Hematopoietic multipotent progenitor cell (in vitro differentiated cells): ENCODE measurements at places on chromosomes 12 and 14. TPM values are rescaled to one million over a fixed set of nuclear protein-coding genes. Genes with fewer than 3 reads are reported as not detected.

GRCh38 chr14:39423793-39424192, 8.4 kb downstream of the FBXO33 start:
- DNase-seq: no peak

DNA sequence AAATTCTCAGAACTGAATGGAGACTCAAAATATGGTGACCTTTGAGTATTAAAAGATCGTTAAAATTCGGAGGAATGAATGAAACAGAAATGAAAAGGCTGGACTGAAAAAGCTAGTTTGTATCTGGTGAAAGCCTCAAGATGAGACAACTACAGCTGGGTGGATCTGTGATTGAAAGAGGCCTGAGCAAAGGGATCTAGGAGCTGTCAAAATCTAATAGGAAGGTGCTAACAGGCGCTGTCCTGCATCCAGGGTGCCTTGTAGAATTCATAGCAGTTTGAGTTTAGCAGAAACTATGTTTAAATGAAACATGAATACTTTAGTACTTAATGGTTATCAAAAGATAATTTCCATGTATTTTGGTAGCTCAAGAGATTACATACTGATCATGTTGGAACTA, 2.3 kb downstream of the YY1 start:
- DNase-seq: no peak

DNA sequence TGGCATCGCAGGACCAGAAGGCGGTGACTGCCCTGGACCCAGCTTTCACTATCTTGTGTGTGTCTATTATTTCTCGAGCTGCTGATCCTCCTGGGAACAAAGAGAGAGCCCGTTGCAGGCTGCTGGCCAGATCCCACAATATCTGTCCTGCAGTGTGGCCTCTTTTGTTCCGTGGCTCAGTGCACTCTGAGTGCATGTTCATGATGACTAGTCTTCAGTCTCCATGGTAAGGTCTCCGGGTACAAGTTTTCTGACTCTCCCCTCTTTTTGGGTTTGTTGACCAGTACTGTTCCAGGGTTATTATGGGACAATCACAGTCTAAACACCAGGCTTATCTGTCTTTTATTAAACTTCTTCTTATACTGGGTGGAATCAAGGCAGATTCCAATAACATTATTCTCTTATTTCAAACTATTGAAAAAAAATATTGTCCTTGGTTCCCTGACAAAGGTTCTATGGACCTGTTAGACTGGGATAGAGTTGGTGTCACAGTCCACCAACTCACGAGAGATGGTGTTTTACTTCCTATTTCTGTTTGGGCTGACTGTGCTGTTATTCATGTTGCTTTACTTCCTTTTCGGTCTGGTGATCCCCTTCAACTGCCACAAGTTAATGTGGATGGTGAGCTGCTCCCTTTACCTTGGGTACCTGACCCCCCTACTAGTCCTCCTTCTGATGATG, 192.9 kb upstream of the ALG10B start:
- no peak for DNase-seq

GRCh38 chr12:107035733-107036132, 48.8 kb upstream of the MTERF2 start:
- no peak for DNase-seq

- no peak for DNase-seq
These were observed 3.0 kb upstream of the HOXC10 start for GRCh38 chr12:53981634-53982565.

DNA sequence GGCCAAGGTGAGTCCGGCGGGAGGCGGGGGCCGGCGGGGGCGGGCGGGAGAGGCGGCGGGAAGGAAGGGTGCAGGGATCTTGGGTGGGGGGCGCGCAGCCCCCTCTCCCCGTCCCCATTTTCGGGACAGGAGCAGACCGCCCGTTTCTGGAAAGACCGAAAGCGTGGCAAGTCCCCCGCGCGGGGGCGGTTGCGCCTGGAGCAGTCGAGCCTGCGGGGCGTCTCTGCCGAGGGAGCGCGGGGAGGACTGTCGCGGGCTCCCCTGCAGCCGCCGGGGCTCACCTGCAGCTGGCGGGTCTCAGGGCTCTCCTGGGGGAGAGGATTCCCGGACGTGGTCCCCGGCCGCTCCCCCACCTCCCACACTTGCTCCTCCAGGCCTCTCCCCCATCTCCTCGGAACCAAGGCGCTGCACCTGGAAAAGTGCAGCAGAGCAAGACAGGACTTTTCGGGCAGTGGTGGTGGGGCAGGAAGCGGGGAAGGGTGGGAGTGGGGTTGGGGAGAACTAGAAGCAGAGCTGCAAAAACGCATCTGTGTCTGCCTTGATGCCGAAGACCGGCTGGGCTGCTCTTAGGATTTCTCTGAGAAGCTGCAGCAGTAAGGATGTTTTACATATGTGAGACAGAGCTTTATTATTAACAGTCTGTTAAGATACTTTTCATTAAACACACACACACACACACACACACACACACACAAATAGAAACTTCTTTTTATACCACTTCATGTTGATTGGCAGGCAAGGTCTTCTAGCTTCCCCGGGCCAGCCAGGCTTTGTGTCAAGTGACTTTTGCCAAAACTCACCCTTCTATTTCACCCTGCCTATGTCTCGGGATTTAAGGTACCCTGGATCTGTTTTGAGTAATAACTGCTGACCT, 677 bp downstream of the C12orf75 start:
- no peak for DNase-seq

GRCh38 chr14:36504771-36505175, 15.3 kb downstream of the NKX2-1 start:
- no peak for DNase-seq

GRCh38 chr12:92668739-92669138, 34.0 kb upstream of the PLEKHG7 start:
- no peak for DNase-seq

- DNase-seq: no peak
These were observed 8.4 kb downstream of the LRFN5 start for GRCh38 chr14:41615011-41615595.

DNA sequence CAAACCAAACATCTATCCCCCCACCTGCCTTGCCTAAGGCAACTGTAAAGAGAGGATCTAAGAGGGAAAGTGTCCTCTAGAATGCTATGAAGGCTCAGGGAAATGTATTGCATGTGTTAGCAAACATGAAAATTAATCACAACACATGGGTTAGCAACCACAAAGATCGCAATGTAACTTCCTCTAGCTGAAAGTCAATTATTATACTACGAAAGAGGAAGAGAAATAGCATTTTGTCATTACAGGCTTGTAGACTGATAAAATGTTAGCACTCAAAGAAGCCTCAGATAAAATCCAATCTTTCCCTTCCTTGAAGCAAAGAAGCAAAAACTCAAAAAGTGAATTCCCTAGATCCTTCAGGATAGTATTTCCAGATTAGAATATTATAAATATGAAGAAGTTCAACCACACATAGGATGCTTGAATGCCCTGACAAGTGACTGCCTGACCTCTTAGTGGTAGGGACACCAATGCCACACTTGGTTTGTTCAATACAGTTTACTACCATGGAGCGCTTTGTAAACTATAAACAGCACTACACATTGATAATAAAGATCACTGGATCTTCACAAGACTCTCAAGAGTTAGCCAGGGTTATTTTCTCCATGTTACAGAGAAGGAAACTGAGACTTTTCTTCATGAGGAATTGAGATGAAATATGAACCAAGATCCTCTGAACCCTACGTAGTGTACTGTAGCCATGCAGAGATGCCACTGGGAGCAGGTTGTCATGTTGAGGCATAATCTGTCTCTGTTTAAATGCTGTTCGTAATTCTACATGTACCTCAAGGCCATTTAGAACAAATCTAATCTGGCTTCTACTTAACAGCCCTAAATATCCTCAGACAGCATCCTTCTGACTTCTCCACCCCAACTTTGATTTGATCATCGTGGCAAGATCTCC, 100.7 kb downstream of the ITPR2 start:
- DNase-seq: no peak

DNA sequence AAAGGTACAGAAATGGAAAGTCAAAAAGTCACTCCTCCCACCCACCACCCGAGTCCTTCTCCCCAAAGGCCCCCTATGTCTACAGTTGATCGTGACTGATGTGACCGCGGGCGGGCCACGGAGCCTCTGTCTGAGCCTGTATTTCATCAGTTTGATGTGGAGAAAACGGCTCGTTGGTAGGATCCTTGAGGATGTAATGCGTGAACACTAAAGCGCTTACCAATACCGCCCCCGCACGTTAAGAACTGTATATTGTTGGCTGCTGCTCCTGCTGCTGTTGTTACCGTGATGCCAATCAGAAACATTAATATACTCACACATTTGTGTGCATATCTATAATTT, 24.6 kb upstream of the UBC start:
- no peak for DNase-seq

DNA sequence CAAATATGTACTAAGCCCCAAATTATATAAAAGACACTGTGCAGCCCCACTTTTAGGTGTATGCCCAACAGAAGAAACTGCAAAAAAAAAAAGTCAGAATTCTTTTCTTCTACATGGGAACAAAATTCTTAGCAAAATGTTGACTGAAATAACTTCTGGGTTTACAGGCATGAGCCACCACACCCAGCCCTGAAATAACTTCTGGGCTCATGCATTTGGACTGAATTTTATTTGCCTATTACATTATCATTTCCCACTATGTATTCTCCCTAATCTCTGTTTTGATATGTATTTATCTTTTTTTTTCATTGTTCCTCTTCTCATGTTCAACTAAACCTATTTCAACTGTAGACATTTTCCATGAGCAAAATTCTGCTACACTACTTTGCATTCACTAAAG, 169.2 kb downstream of the GRIN2B start:
- no peak for DNase-seq

DNA sequence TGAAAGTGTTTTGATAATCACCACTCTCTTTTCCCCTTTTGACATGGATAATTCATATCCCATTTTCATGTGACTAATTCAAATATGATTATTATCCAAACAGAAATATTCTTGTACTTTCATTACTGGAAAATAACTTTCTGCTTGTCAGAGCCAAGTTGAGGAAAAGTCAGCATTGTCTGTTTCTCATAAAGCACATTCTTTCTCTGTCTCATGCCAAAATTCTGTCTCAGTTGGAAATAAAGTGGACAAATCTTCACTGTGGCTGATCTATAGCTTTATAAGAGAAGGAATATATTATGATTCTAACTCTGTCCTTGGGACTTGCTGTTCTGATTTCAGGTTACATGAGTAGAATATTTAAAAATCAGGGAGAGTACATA, 22.7 kb upstream of the PRICKLE1 start:
- DNase-seq: no peak

GRCh38 chr12:77070382-77070781, 5.0 kb upstream of the E2F7 start:
- no peak for DNase-seq

DNA sequence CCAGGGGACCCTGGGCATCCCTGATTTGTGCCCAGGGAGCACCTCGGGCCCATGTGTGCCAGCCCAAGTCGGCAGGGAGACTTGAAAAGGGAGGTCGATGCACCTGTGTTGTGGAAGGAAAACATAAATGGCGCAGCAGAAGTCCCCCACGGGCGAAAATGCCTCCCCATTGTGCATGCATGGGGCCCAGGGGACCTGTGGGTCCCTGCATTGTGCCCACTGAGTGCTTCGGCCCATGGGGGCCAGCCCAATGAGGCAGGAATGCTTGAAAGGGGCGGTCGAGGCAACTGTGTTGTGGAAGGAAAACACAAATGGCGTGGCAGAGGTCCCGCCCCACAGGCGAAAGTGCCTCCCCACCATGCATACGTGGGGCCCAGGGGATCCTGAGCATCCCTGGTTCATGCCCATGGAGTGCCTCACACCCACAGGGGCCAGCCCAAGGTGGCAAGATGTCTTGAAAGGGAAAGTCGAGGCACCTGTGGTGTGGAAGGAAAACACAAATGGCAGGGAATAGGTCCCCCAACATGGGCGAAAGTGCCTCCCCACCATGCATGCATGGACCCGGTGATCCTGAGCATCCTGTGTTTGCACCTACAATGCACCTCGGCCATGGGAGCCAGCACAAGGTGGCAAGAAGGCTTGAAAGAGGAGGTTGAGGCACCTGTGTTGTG, 368.0 kb downstream of the ALG10 start:
- DNase-seq: no peak

DNA sequence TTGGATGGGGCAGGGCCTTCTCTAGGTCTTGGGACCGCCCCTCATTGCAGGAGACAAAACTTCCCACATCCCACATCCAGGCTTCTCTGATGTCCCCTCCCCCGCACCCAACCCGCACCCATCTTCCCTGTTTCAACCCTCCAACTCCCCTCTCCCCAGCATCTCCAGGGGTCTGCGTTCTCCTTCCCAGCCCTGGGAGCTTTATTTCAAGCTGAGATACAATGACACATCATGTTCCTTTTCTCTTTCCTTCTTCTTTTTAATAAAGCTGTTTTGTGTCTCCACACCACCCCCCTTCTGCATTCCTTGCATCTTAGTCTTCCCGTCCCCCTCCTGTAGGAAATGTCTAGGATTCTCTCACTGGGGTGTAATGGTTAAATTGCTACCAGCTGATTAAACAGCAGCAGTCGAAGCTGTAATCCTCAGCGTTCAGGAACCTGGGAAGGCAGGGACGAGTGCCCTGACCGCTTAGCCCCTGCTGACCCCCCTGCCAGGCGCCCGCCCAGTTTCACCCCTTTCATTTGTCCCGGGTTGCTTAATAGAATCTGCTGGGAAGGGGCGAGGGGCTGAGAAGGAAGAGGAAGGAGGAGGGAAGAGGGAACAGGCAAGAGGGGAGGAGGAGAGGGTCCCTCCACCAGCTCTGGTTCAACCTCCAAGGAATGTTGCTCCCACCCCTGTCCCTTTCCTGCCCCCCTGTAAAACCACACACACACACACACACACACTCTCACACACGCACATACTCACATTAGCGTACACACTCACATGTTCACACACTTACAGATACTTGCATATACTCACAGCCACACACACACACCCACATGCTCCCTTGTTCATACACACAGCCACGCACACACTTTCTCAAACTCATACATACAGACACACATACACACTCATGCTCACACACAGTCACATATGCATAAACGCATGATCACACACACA, 104.5 kb upstream of the MED13L start:
- DNase-seq: no peak

GRCh38 chr12:67447180-67447579, 178.0 kb downstream of the CAND1 start:
- DNase-seq: no peak

Gene PTCSC3
- total RNA-seq: not detected

Gene ATN1
- 25.0 TPM for total RNA-seq

Gene CNOT2
- total RNA-seq: 130 TPM

Gene IKZF4
- 5.4 TPM for total RNA-seq

Gene RPL10L
- not detected for total RNA-seq

Gene ERP27
- total RNA-seq: 1.3 TPM

Gene RD3L
- total RNA-seq: not detected

Gene STAC3
- total RNA-seq: 1.1 TPM

Gene TAS2R46
- 4.8 TPM for total RNA-seq

Gene TAS2R50
- 2.7 TPM for total RNA-seq

Gene TMCC3
- total RNA-seq: 0.81 TPM

Gene HAL
- 3.2 TPM for total RNA-seq

Gene PSME1
- 153 TPM for total RNA-seq

Gene ASCL1
- not detected for total RNA-seq

Gene CPM
- 0.27 TPM for total RNA-seq

Gene KRT85
- not detected for total RNA-seq

Gene PLEKHG3
- total RNA-seq: 0.27 TPM
